Activated T-cell treated with anti-CD3 and anti-CD28 coated beads, Interleukin-2, amount 50 U/mL, for 4 hours (primary cell): ENCODE measurements at places on chromosomes 7 and 10.

- no peak for DNase-seq
Observed at GRCh38 chr7:103636153-103636552, 190.1 kb upstream of the SLC26A5 start.

GRCh38 chr7:30984359-30985107 is 20.8 kb downstream of the GHRHR start:
- DNase-seq, result no peak

- no peak for DNase-seq
Observed at GRCh38 chr10:11849911-11850310, 26.8 kb downstream of the PROSER2 start.

DNA sequence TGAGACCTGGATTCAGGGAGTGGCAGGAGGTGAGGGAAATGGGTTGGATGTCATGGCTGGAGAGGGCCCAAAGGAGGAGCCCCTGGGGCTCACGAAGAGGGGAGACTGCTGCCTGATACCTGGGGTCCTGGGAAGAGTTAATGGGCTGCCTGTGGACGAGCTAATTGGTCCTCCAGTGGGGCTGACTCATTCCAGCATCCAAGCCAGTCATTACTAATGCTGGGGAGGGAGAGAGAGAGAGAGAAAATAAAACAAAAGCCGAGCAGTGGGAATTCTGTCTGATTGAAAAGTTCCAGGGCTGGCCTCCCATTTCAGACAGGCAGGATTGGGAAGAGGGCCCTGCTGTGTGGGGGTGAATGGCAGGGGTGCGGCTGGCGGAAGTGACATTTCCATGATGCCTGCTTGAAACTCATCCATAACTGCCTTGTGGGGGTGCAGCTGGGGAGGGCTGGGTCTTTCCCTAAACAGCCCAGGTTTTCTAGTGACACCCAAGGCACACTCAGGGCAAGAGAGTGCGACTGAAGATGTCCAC is 297.8 kb downstream of the RPS24 start:
- DNase-seq, result no peak

DNA sequence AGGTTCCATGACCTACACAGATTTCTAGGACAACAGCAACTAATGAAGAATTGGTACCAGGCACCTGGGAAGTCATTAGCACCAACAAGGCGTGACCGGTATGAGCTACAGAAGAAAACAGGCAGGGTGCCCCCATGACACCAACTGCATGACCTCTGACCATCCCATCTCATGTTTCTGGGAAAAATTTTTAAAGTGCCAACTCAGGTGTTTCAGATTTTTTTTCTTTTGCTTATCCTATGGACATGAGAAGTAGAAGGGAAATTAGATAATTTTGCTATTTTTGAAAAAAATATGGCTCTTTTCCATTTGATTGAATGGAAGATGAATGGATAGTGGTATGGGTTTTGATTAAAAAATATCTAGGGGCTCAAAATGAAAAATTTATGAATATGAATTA is 154.8 kb downstream of the NRCAM start:
- no peak for DNase-seq

DNA sequence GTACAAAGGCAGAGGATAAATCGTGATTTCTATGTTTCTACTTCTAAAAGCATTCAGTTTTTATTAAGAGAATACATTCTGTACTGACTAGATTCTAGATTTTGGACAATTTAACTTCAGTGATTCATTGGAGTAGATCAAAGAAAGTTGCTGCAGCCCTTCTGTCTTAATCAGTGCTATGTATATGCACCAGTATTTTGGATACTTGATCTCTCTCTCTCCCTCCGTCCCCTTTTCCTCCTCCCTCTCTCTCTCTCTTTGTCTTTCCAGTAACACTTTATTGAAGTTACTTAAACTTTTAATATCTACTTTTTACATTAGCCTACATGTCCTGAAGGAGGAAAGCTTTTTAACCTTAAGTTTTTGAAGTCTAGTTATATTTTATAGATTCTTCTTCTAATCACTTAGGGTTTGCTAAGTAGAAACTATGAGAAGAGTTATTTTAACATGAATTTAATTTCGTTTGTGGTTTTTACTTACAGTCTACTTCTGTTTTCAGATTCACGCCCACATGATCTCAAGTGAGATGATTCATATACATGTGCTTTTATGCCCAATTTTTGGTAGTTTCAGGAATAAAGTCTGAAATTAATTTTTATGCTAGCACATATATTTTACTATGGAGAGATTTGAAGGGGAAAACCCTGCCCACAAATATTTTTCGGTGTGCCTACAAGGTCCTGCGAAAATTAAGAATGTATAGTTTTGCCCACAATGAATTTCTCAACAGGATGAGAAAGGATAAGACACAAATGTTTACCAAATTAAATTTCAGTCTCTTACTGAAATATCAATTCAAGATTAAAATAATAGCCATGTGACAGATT is 9.1 kb downstream of the MDFIC start:
- DNase-seq, result no peak

DNA sequence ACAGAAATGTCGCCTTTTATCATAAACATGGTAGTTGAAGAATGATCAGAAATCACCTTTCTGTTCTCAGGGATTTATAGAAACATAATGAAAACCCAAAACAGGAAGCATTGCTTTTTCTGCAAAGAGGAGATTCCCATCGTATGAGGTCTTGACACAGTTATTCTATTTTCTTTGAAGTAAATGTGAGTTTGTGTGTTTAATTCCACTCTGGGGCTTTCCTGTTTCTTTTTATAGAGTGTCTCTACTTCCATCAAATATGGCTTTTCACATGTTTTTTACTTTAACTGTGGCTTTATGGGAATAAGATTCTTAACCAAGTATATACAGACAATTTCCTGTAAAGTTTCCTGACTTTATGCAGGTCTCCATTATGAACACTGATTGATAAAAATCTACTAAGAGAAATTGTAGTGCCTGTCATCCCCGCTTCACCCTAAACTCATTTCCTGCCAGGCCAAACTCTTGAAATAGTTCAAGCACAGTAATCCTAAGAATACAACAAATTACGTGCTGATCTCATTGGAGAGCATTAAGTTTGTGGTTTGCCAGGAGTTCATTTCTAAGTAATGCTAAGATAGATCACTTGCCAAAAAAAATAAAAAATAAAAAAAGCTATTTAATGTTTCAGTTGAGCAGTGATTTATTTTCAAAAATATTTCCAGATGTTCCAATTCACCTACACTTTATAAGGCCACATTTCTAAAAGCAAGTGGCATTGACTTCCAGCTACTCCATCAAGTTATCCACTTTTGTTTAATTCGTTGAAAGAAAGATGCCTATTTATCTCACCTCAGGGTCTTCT is 52.2 kb upstream of the SEC61G start:
- DNase-seq, result no peak

DNA sequence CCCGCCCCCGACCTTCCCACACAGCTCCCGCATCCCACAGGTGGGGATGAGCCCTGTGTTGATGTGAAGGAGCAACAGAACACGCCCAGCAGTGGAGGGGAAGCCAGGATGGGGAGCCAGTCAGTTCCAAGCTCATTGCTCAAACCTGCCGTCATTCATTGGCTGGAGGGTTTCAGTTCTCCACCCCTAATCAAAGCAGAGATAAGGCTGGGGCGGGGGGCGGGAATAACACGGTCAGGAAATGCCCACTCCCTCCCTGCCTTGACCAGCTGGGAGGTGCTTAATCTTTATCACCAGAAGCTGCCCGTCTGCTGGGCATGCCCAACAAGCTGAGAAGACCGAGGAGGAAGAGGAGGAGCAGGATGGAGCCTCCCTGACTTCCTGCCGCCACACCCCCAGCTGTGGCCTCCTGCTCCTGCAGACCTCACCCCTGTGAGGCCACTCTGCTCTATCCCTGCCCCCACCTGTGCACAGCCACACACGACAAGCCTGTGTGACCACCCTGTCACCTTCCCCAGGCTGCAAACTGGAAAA is 265.1 kb downstream of the ZEB1 start:
- no peak for DNase-seq

DNA sequence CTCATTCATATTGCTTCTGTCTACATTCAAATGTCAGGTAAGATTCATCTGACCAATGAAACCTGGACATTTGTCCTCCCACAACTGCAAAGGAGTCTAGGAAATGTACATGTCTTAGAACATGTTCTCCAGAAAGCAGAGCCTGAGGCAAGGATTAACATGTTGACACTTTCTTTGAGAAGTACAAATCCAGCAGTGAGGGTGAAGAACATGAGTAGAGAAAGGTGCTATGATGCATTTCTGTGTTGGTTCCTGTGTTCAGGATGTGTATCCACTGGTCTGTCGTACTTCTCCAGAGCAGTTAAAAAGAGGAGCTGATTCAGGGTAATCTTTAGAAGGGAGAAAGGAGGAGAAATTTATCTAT is 146.0 kb upstream of the AGR3 start:
- no peak for DNase-seq

DNA sequence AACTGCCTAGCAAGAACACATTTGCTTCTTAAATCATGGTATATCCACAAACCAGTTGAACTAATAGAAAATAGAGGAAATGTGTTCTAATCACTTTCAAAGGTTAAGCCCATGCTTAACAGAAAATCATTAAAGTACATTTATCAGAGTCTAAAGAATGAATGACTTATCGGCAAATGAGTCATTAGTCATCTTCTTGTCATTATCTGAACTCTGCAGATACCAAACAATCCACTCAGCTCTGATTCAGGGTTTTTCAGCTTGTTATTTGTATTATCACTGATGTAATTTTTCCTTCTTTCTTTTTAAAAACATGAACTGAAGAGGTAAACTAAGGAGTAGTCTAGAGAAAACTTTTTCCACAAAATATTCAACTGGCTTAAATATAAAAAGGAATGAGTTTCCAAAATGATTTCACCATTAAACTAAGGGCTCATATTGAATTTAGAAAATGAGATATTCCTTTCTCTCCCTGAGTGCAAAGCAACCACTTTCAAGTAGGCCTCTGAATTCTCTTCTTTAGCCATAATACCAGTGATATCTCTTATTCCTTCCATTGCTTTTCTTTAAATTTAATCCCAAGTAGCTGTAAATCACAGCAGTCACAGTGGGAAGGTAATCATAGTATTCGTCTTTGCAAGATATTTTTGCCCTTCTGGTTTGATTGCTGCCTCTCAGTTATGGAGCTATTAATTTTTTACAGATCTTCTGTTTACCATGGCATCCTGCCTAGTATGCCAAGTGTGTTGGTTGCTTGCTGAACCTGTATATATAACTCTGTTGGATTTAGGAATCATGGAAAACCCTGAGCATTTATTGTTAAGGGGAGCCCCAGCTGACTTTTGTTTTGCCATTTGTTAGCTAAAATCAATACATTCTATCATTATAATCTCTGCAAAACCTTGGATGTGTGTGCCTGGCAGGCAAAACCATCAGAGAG is 125.1 kb downstream of the THSD7A start:
- no peak for DNase-seq

DNA sequence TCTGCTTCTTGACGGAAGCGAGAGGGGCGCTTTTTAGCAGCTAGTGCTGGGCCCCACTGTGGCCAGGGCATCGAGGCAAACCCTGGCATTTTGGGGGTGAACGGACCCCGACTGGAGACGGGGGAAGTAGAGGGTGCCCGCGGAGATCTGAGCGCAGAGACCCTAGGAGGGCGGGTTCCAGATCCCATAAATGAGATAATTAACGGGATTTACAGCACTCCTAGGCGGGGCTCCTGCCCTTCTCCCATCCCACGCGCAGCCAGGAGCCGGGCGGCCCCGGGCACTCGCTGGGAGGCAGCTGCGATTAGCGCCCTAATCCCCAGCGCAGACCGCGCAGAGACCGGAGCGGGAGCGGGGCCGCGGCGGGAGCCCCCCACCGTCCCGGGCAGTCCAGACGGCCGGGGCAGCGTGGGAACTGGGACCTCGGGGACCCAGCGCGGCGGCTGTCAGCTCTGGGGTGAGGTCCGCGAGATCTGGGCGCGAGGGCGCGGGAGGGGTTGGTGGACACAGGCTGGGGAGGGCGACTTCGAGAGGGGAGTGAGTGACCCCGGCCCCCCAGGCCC is 735 bp downstream of the JCAD start:
- DNase-seq, result no peak
